ENCODE measurements at places on chromosomes 7 and 10.

DNA sequence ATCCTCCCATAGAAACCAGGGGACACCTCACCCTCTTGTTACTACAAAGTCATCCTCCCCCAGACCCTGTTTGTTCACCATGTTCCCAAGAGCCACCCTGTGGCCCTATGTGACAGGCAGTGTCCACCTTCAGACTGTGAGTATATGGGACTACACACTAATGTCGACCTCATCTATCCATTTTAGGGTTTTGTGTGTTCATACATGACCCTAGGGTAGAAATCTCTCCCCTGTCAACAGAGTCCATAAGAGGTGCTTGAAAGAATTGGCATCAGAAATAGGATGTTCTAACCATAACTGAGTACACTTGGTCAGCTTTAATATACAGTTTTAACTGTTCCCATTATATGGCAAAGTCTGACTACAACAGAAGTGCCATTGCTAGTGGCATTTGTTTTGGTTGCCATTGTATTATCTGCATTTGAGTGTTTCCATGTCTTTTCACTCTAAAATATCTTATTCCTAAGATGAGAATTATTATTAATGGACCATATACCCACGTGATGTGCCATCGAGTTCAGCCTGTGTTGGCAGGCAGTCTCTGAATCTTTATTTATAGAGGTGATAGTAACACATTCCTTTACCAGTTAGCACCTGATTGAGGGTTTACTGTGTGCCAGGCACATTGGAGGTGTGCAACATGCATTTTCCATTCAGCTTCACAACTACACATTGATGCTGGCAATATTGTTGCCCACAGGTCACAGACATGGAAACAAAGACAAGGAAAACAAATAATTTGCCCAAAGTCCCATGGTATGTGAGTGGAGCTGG is 590.6 kb upstream of the IGFBP3 start:
- no peak for DNase-seq

GRCh38 chr10:61399406-61399805 is 53.8 kb downstream of the TMEM26 start:
- DNase-seq, result no peak

DNA sequence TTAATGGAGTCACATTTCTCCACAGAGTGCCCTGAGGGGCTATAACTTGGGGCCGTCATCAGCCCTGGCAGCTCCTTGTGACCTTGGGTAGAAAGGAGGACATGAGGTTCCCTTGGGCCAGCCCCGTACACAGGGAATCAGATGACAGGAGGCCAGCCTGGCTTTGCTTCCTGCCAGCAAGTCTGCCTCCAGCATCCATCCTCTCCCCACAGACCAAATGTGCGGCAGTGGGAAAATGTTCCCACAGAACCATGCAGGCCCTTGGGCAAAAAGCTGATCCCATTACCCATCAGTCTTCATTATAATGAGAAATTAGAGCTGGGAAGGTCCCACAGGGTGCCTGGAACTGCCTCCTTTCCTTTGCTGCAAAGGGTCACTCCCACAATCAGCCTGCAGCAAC is 908.3 kb downstream of the GRID1 start:
- DNase-seq, result no peak

GRCh38 chr10:88515235-88515634 is 67.9 kb downstream of the RNLS start:
- no peak for DNase-seq

- no peak for DNase-seq
Measured at GRCh38 chr7:16810112-16810511, 5.3 kb upstream of the AGR2 start.

GRCh38 chr7:116577320-116577871 is 52.6 kb downstream of the CAV1 start:
- no peak for DNase-seq

DNA sequence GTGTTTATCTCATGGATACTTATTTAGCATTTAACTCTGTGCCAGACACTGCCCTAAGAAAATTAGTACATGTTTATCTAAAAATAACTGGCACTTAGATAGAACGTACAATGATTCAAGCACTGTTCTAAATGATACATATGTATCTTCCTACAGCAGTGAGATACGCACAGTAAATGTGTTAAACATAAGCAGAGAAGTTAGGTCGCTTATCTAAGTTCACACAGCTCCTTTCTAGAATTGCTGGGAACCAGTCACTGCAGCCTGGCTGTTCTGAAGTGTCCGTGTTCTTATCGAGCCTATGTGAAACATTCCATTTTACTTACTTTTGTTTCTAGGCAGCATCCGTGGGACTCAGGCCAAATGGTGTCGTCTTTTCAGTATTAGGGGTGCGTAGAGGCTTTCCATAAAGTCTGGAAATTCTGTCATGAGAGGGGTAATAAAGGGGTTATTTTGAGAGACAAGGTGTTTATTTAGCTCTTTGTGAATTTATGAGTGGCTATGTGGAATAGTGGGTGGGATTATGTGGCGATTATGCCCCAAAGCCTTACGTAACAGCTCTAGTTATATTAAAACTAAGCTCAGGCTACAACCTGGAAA is 186.9 kb downstream of the SND1 start:
- no peak for DNase-seq

DNA sequence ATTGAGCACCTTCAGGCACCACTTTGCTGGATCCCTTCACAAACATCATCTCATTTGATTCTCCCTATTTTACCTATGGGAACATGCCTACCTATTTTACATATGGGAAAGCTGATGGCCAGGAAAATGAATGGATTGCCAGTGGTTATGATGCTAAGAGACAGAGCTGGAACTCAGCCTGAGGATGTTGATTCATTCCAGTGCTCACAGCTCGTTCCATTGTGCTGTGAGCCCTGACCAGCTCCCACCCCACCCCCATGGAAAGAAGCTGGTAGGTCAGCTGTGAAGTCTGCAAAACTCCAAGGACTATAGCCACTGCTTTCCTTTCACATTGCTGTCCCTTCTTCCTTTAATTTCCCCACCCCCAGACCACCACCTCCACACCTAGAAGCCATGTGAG is 9.6 kb downstream of the UBTD1 start:
- DNase-seq, result no peak

GRCh38 chr10:6242089-6242488 is 39.4 kb downstream of the PFKFB3 start:
- DNase-seq, result no peak

DNA sequence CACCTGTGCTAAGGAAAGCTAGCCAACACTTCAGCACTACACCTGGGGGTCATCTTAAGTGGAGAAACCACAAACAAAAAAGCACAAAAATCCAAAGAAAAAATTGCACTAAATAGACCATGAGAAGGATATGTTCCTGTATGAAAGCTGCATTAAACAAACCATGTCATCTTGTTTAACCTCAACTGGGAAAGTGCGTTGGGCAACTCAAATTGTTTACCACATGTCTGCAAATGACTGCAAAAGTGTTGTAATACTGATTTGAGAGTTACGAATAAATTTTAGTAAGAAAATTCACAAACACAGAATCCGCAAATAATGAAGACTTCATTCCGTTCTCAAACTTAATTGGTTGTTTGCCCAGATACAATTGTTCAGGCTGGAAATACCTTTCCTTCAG is 111.9 kb upstream of the EGFR start:
- no peak for DNase-seq

DNA sequence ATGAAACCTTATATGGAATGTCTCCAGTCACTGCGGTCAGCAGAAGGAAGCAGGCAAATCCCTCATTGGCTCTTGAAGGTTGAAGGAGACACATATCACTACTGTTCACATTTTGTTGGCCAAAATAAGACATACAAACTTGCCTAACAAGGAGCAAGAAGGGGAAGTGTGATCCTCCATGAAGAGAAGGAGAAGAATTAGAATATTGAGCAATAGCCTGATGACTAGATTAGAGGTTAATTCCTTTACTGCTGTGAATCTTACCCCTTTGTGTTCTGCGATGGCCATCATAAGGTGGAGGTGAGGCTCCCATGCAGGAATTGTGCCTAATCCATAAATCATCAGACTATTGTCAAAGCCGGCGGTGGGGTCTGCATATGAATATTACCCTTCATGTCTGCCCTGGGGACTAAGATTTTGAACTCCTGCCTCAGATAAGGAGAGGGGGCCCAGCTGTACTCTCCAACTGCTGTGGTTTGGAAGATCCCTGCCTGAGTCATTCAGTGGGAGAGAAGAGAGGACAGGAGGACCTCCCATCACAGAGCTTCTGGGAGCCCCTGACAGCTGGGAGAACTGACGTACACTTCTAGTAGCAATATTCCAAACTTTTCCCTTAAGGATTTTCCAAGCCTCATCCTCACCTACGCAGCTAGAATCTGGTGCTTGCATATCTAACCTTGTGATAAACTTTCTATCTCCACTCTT is 398.5 kb downstream of the REEP3 start:
- DNase-seq, result no peak

DNA sequence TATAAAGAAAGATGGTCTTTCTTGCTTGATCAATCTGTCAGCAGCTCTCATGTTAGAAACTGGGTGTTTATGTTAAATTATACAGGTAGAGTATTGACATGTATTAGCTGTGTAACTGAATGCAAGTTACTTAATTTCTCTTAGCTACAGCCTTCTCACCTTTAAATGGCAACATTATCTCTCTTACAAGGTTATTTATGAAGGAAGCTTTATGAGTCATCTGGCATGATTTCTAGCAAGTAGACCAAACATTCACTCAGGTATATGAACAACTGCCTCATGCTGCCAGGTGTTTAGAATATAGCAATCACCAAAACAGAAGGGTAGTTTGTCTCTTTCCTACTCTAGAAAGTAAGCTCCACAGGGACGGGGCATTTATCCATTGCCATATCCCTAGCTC is 8.5 kb downstream of the ARL4A start:
- no peak for DNase-seq
